Ovary (tissue), 10 donors: ENCODE measurements at places on chromosomes 2 and 18. TPM values are rescaled to one million over a fixed set of nuclear protein-coding genes. Genes with fewer than 3 reads are reported as not detected.

PDIA6 gene
- total RNA-seq = 125 TPM

MTX2 gene
- total RNA-seq = 19.8 TPM

CCDC85A gene
- total RNA-seq = 1.3 TPM

STPG4 gene
- not detected for total RNA-seq

GTF2A1L gene
- total RNA-seq = 3.2 TPM

UGT1A4 gene
- total RNA-seq = not detected

MERTK gene
- total RNA-seq = 13.3 TPM

NIFK gene
- 55.5 TPM for total RNA-seq

ALK gene
- total RNA-seq = 0.35 TPM

ANKRD53 gene
- 5.7 TPM for total RNA-seq

TXNL1 gene
- 70.5 TPM for total RNA-seq

GCG gene
- 0.23 TPM for total RNA-seq
